ENCODE measurements at places on chromosomes 1 and 21.

DNA sequence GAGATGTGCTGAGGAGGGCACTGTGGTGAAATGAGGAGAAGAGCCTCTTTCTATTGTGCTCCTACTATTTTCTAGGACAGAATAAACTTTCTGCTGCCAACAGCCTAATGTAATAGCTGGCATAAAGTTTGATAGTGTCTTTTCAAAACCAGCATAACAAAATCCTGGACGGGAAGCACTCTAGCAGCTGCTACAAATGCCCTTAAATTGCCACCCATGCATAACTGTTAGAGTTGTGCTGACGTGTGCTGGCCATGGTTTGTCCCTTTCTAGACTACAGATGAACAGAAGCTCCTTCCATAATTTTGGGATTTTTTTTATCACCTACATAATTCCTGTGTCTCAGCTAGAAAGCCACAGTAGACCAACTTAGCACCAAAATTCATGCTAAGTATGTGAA lies 88.5 kb upstream of the DEPDC1 start:
- DNase-seq: no peak

- DNase-seq: no peak
These were observed 52.7 kb upstream of the ADARB1 start for GRCh38 chr21:45021428-45022347.

DNA sequence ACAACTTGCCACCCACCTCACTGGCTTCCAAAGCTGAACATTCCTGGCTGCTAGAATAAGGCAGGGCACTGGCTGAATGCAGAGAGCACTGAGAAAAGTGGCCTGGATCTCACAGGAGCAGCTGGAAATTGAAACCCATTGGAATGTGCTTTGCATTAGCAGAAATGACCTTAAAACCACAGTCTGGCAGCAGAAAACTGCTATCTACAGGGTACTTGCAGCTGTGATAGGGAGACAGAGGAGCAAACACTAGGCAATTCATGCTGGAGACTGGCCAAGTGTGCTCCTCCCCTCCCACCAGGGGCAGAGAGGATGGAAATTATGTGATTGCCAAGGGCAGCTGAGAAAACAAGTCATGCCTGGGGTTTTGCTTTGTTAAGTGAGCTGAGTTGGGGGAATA lies 47.2 kb downstream of the HSD3B1 start:
- peak; percentile 98 for DNase-seq

DNA sequence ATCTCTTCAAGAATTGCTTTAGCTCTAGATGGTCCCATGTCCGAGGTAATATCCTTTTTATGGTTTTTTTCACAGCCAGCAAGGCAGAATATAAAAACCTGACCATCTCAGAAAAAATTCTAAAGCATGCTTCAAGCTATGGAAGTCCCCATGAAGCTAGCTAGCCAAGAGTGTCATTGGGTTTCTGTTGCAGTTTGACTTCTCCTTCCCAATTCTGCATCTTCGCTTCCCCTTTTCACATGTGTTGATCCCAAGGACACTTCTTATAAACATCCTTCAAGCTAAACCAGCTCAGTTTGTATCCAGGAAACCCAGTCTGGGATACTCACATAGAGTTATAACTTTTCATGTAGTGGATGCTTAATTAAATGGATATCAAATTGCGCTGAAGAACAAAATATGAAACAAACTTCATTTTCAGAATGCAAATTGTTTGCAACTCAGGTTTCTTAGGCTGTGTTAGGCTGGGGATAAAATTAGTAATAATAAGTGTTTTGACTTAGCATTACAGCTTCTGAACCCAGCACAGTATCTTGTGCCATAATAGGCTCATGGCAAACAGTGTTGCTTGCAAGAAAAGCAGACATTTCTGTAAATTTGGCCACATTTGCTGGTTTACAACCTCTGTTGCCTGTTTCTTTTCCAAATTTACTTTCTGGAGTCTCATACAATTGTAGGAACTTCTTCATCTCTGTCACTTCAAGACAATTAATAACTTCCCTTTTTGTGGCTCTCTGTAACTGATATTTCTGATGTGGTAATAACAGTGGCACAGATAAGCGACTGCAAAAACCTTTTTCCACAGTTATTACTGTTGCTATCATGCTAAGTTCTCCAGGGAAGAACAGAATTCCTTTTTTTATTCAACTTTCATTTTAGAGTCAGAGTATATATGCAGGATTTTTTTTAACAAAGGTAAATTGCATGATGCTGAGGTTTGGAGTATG lies 53.2 kb downstream of the NCAM2 start:
- DNase-seq: no peak
